ENCODE measurements at places on chromosomes 11 and 22.

- DNase-seq: no peak
Measured at GRCh38 chr11:27075192-27075591, 34.6 kb downstream of the BBOX1 start.

DNA sequence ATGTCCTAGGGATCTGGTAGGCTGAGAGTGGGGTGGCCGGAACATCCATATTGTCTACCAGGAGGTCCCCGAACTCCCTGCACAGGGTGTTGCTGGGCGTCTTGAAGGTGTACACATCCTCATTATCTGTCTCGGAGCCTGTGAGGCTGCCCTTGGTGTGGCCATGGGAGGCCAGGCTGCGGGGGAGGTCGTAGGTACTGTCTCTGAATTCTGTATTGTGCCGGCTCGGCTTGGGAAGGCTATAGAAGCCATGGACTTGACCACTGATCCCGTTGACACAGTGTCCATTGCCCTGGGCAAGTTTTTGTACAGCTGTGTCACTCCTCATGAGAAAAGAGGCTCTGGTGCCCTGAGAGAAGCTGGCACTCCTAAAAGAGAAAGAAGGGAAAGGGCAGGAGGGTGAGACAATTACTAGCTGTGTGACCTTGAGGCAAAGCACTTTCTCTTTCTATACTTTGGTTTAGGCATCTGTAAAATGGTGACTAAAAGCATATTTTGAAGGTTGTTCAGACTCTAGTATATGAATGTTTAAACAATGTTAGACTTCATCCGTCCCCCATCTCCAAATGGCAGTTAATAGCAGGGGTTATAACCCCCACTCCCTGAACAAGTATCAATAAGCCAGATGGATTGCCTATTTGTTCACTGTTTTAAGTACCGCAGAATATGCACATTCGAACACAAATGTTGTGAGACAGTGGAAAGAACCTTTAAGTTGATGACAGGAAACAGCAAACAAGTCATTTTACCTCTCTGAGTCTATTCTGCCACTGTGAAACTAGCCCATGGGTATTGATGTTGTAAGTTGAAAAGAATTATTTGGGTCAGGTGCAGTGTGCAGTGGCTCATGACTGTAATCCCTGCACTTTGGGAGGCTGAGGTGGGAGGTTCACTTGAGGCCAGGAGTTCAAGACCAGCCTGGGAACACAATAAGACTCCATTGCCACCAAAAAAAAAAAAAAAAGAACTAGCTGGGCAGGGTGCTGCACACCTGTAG is 38.3 kb downstream of the USP35 start:
- DNase-seq: no peak

DNA sequence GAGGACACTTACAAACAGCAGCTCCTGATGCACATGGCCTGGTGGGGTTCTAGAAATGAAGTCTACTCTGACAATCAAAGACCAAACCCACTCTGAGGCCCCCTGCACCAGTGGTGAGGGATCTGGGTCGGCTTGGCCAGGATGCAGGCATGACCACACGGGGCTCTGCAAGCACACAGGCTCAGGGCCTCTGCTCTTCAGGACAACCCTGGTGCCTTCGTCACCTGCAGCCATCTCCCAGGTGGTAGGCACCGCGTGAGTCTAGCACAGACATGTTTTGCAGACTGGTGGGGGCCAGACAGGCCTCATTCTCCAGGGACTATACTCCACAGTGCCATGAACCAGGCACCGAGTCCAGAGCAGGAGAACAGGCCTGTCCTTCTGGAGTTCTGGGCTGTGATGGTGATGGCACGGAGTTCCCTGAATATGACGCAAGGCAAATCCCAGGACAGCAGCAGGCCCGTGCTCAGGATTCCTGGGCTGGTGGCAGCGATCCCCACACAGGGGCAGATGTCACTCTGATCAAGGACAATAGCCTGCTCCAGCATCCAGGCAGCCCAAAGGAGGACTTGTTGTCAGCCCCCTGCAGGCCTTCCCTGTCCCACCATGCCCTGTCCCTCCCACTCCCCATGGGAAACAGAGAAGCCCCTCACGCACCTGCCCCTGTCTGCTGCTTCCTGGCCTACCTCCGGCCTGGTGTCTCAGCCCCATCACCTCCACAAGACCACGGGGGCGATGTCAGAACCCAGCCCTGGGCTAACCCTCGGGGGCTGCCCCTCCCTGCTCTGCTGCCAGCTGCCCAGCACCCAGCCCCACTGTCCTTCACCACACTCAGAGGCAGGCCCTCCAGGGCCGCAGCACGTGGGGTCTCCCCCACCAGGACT is 36.1 kb downstream of the GNB1L start:
- no peak for DNase-seq

DNA sequence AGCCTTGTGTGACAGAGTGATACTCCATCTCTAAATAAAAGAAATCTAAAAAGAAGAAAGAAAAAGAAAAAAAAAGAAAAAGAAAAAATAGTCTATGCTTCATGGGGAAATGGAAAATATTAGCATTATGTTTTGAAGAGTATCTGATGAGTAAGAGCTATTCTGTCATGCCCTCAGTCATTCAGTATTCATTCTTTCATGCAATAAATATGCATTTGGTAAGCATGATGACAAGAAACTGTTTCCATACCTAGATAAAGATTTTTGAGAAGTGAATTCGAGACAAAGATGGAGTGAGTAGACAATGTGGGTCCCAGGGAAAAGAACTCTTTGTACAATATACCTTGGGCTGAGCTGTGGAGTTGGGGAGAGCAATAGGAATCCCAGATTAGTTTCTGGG is 6.2 kb upstream of the IFTAP start:
- DNase-seq: no peak

DNA sequence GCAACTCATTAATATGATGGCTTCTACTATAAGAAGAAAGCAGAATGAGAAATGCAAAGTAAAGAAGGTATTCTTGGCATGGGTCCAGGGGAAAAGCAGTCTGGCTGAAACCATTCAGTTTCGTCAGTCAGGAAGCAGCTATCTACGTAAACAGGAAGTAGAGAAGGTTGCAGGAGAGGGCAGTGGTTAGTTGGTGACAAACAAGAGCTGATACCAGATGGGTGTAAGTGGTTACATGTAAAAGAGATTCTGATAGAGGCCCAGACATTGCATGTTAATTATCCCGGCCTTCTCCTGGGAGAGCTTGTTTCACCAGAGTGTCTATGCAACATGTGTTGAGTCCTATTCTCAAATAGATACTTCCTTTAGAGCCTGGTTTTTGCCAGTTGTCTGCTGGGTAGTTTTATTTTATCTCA is 58.4 kb upstream of the PSMA1 start:
- peak; percentile 28 for DNase-seq

DNA sequence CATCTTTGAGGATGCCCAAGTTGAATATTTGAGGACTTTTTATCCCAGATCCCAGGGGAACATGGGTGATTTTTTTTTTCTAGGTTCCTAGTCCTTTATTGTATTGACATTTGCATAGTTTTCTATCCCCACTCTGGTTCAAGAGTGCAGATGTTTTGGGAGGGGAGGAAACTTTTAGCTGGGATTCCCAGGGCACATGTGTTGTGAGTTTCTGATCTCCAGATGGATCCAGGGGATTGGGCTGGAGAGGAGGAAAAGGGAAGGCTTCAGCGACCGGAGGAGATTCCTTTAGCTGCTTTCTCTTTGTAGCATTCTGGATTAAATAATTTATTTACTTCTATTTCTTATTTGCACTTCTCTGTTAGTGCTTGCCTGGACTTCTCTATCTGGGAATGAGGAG is 14.7 kb upstream of the SORL1-AS1 start:
- DNase-seq: no peak

- DNase-seq: no peak
Measured at GRCh38 chr11:17354601-17354991, 3.0 kb downstream of the NCR3LG1 start.

GRCh38 chr11:1073851-1074243 is 827 bp upstream of the MUC2 start:
- no peak for DNase-seq

- DNase-seq: no peak
Measured at GRCh38 chr11:35811783-35812182, 132.1 kb upstream of the LDLRAD3 start.

DNA sequence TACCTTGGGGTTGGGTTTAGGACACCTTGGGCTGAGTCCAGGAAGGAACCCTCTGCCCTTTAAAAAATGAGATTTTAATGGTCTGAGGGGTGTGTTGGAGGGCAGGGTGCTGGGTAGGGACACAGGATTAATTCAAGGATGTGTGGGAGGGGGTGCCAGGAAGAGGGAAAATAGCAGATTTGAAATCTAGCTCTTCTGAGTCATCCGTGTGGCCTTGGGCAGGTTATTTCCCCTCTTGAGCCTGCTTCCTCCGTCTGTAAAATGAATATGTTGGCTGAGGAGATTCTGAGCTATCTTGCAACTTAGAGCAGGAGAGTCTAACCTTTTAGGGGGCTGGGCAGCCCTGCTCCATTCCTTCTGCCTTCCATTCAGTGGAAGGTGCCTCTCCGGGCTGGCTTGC is 3.0 kb downstream of the TSPAN18 start:
- DNase-seq: no peak

GRCh38 chr11:118018401-118018800 is 32.2 kb downstream of the IL10RA start:
- no peak for DNase-seq

- DNase-seq: no peak
Measured at GRCh38 chr22:17875156-17875555, 100.9 kb upstream of the BID start.

DNA sequence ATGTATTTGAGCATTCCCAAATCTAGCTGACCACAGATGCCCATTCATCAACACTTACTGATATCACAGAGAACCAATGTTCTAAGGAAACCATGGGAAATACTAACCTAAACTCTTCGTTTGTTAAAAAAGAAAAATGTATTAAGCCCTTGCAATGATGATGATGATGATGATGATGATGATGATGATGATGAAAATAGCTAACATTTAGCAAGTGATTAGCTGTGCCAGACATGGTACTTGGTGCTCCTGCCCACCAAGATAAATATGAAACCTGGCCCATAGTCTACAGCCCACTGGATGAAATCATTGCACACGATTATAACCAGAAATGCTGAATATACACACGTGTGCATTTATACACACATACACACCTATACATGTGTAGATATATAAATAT is 37.5 kb downstream of the SMCO4 start:
- DNase-seq: no peak

DNA sequence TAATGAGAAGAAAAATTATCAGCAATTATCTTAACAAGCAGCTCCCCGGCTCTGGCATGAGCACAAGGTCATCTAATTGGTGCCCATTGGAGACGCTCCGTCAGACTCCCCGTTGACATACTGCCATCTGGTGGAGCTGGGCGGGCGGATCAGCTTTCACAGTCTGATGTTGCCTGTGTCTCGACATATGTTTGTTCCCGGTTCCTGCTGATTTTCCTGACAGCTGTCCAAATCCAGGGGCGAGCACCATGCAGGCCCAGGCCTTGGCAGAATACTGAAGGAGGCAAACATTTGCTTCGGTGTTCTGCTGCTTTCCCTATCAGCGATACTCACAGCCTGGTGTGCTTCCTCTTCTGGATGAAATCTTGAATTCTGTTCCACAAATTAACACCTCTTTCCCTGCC is 43.8 kb upstream of the BARX2 start:
- peak; percentile 33 for DNase-seq

- no peak for DNase-seq
Measured at GRCh38 chr11:7927635-7928034, 3.4 kb downstream of the OR10A6 start.

DNA sequence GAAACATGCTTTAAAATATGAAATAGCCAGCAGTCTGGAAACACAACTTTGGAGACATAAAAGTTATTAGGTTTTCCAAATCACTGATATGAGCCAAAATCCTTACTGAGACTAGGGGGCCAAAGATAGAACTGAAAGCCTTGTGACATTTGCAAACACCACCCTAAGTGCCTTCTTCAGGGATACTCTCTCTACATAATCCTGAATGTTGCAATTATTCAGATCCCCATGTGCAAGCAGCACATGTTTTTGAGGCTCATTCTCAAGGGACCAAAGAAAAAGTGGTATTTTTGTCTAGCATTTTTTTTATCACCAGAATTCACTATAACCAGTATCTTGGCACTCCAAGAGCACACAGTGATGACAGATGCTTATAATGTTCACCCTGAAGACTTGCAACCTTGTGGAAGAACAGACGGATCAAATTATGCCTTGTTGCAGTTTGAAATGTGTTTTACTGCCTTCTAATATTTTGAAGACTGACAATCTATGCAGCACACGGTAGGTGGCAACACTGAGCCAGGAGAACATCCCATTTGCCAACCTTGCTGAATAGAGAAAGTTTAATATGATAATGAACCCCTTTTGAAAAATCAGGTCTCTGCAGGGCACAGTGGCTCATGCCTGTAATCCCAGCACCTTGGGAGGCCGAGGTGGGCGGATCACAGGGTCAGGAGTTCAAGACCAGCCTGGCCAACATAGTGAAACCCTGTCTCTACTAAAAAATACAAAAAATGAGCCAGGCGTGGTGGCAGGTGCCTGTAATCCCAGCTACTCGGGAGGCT is 78.5 kb downstream of the PLEKHA7 start:
- no peak for DNase-seq

DNA sequence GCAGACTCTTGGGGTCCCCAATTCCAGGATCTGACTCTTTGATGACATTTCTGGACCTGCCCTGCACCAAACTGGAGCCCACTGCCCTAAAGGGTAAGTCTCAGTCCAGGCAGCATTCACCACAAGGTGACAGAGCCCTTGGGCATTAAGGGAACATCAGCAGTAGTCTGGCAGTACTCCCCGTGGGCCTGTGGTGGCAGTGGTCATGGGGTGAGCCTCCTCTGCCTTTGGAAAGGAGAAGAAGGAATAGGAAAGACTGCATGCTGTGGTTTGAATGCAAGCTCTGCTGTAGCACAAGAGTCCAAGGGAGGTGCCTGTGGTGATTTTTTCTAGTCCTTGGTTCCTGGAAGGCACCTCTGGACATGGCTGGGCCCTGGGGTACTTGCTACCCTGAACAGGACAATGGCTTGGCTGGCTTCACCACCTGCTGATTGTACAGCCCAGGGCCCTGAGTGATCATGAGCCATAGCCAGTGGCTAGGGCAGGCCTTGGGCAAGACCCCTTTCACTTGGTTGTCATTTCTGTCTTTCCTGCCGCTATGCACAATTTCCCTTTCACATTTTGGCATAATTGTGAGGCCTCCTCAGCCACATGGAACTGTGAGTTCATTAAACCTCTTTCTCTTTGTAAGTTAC is 160.7 kb upstream of the GRIA4 start:
- DNase-seq: no peak

DNA sequence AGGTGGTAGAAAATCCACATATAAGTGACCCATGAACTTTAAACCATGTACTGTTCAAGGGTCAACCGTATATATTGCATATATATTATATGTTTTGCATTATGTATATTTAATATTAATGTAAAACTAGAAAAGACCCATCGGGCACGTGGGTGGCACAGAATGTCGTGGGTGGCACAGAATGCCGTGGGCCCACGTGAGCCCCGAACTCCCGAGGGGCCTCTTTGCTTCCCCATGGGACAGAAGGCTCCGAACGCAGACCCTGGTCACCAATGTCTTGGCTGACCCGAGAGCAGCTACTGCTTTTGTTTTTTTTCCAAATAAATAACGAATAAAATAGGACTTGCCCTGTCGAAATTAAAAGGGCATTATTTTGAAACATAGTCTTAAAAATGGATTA is 415.4 kb downstream of the BRD1 start:
- no peak for DNase-seq
